ENCODE measurements at places on chromosomes 5 and 9.

GRCh38 chr9:26802921-26803320 lies 89.7 kb downstream of the CAAP1 start:
- no peak for DNase-seq

DNA sequence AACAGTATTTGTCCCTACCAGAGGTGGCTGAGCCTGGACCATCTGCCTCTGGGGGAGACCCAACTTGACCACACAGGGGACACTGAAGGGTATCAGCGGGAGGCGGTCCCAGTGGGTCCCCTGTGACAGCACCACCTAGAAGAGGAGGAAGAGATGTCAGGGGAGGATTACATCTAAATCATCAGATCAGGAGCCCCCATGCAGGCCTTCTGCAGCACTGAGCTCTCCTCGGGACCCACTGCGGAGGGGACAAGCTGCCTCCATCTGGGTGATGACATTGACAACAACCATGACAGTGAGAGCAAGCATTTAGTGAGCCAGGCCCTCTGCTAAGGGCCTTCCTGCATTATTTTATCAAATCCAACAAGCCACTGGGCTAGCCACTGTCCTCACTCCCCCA lies 12.3 kb downstream of the ORM2 start:
- DNase-seq: no peak

- DNase-seq: no peak
Measured at GRCh38 chr5:62649476-62650113, 71.0 kb downstream of the LRRC70 start.

DNA sequence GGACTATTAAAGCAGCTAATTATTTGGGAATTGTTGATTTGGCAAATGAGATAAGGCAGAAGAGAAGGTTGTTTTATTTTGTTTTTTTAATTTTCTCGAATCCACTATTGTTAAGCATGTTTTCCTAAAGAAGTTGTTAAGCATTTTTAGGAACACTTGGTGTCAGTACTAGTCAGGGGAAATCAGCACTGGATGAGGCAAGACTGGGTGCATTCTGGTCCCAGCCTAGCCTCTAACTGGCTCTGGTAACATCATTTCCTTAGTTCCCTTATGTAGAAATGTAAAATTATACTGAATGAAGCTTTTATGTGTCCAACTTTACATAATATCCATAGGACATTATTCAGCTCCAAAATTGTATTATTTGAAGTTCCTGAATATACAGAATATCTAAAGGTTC lies 196.1 kb downstream of the PCSK5 start:
- no peak for DNase-seq

DNA sequence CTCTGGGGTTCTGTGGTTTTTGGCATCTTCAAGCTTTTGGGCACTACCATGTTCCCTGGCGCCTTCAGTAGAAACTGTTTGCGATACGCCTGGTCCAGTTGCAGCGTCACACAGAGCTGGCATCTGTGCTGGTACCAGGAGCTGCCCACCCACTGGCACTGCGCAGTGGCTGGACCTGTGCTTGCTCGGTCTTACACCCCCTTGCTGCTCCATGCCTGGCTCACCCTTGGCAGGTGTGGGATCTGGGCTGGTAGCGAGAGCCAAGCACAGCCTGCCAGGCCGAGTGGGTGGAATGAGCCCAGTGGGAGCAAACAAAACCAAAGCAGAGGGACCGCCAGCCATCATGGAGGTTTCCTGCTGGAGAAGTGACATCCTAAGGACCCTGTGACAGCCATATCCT lies 170.2 kb upstream of the IRX2 start:
- no peak for DNase-seq

All from activated T-helper 1 cell treated with anti-CD3 and anti-CD28 coated beads, Interleukin-2, amount 50 U/mL, for 16 hours (primary cell).